NCI-H1930 (cell line): ENCODE measurements at places on chromosomes 11 and 22.

DNA sequence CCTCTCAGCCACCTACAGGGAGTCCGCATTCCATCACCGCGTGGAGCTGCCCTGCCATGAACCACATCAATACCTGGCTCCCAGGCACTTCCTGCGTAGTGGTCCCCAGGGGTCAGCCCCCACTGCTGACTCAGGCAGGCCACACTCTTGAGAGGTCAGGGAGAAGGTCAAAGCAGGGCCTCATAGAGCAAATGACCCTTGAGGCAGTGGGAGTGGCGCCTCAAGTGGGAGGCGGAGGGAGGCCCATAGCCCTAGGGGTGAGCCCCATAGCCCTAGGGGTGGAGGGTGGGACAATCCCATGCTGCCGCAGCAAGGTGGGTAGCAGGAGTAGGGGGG is 5.0 kb downstream of the PRDX5 start:
- DNase-seq = no peak

DNA sequence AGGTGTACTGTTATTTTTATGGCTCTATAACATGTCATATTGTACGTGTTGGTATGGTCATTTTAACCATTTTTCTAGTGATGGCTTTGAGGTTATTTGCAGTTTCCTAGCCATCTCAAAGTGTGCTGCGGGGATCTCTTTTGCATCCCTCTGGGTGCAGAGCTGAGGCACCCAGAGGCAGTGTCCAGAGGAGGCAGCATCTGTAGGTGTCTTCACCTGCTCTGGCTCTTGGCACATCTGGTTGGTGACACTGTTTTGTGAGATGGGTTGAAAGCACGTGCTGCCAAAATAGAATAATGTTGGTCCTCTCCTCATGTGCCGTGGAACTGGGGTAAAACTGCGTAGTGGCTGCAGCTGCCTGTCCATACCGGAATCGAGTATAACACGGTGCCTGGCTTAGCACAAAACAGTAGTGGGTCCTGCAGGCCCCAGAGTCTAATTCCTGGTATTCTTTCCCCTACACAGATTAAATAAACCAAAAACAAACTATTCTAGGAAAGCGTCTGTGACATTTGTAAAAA is 12.9 kb downstream of the NEAT1 start:
- no peak for DNase-seq

- no peak for DNase-seq
These were observed 33.8 kb downstream of the PDGFD start for GRCh38 chr11:104130161-104130560.

DNA sequence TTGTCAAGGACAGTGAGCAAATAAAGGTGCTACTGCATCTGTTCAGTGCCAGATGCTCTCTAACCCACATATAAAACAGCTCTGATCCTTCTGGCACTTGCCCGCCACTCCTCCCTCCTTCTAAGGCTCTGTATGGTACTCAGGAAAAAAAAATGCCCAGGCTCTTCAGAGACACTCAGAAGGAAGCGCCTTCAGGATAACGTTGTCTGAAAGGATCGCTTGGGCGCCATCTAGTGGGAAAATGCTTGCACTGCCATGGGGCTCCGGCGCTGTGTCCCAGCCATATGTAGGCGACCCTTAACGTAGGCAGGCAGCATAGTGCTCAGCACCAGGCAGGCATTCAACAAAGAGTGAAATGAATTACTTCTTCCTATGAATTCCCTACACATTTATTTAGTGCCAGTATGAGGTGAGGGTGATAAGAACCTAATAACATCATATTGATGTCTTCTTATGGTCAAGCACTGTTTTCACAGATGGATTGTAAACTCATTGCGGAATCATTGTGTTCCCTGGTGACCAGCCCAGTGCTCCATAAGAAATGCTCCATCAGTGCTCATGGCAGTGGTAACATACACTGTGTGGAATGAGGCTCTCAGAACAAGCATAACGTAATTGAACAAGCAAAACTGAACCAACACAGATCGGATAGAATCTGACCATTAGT is 39.6 kb downstream of the PAMR1 start:
- peak; percentile 85 for DNase-seq

DNA sequence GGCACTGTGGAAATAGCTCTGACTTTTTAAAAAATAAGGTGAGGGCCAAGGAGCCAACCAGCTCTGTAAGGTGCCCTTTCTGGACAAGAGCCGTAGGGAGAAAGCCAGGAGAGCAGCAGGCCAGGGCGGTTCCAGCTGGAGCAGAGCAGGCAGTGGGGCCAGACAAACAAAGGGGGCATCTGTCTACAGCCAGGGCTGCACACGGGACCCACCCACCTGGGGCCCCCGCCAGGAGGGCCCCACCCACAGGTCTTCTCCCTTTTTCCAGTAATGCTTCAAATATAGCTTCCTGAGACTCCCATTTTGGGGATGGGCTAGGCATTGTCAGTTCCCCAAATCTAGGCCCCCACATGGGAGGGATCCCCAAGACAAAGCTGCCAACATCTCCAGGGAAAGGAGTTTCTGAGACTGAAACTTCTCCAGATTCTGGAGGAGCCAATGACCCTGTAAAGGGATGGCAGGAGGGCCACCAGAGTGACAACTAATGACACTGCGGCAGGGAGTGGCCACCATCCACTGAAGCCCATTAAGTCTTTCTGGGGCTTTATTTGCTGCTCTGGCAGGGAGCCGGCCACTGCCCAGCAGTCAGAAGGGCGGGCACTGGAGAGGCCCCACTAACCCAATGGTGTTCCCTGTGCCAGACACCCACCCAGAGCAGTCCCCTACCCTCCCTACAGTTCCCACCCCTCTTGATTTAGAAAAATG is 1.9 kb downstream of the ZFTA start:
- no peak for DNase-seq

GRCh38 chr11:70908223-70908622 is 344.2 kb downstream of the SHANK2 start:
- DNase-seq = no peak
